ENCODE measurements at places on chromosomes 13 and 19.

DNA sequence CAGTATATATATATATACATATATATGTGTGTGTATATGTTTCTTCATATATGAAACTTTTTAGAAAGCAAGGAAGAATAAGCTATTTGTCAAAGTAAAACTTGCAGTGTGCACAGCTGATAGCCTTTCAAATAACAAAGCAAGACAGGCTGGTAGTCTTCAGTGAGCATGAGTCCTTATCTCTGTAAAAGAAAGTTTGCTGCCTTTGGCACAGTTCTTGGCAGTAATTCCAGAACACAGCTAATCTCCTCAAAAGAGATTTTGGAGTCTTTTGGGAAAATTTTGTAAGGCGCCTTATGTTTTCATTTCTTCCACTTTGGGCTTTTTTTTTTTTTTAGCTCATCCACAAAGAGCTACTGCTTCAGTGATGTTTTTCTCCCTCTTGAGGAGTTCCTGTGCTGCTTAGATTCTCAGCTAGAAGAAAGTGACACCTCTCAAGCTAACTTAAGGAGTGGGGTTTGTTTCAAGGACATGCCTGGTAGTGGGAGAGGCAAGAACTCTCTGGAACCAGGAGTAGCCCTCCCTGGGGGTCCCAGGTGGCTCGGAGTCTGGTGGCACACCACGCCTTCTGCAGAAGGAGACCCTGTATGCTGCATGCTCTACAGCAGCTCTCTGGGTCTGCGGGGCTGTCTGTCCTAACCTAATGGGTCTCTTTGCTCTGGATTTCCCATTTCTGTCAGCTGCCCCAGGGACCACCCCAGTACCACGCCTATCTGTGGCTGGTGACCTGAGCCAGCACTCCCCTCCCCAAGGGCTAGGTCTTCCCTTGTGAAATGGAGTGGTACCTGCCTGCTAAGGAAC, 58.8 kb downstream of the TNFRSF19 start:
- no peak for DNase-seq

DNA sequence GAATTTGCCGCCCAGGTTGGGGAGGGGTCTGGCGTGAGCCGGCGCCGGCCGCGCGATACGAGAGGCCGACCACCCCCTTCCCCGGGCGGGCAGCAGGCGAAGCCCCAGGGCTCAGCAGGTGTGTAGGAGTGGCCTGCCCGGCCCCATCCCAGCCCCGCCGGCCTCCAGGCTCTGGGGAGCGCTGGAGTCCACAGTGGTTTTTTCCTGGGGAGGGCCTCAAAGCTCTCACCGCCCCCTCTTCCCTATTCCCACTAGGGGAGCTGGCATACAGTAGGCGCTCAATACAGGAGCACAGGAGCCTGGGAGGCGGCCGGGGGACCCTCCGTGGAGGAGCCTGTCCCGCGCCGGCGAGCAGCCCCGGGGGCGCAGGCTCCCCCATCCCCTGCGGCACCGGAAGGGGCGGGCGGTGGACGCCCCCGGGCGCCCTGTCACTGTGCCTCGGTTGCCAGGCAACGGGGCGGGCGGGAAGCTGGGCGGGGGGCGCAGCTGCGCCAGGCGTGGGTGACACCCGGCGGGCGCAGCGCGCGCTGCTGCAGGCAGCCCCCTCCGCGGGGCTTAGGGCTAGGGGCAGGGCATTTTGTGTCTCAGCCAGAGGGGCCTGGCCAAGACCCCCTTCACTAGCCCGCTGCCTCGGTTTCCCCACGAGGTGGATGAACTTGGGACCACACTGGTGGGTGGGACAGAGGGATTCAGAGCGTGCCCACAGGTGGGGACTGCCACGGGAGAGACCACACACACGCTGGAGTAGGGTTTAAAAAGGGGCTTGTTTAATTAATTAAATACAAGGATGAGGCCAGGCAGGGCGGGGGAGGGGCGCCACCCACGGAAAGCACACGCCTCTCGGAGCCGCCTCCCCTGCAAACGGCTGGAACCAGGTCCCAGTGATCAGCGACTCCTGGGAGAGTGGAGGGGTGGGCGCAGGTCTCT, 3.6 kb upstream of the REXO1 start:
- DNase-seq: peak; percentile 67

- DNase-seq: no peak
Measured at GRCh38 chr13:29266756-29267733, 328.4 kb downstream of the SLC7A1 start.

- DNase-seq: no peak
Measured at GRCh38 chr19:44796701-44797115, 12.2 kb upstream of the BCAM start.

- no peak for DNase-seq
Measured at GRCh38 chr19:37583340-37583739, 11.3 kb downstream of the ZNF571 start.

DNA sequence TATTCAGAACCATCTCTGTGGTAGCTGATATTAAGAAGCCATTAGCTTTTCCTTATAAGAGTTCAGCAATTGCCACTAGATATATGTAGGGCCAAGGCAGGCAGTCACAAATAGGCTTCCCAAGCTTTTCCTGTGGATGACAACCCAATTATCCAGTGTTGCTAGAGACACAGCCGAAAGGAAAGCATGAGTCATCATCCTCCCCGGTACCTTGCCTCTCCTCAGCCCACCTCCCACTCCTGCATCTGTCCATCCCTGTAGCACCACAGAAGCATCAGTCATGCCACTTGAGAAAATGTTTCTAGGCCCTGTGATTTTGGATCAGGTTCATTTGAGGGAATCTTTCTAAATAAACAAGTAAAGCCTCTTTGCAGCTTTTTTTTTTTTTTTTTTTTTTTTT, 204.3 kb downstream of the DNAJC15 start:
- DNase-seq: no peak

- peak; percentile 9 for DNase-seq
Measured at GRCh38 chr19:30649934-30650614, 277.9 kb downstream of the ZNF536 start.

GRCh38 chr19:44050740-44051649, 841 bp upstream of the ZNF223 start:
- peak; percentile 20 for DNase-seq

DNA sequence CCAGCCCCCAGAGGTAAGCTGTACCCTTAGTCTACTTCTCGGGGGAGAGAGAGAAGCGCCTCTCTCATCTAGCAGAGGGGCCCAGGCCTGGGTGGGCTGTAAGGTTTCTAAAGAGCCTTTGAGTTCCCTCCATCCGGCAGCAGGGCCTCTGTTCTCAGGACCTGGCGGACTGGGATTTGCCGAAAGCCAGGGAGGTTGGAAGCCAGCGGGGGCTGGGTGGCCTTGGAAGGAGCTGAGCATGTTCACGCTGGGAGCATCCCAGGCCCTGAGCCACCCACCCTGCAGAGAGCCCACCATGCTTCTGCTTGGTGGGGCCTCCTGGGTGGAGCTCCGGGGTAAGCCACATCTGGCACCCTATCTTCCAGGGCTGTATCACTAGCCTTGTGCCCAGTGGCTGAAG, 7.8 kb downstream of the SLC7A10 start:
- DNase-seq: no peak

- DNase-seq: no peak
Measured at GRCh38 chr19:16293118-16294091, 31.2 kb upstream of the KLF2 start.

GRCh38 chr13:79477968-79478367, 3.0 kb upstream of the NDFIP2 start:
- DNase-seq: no peak

- no peak for DNase-seq
Measured at GRCh38 chr13:77740931-77741596, 43.6 kb downstream of the SLAIN1 start.

DNA sequence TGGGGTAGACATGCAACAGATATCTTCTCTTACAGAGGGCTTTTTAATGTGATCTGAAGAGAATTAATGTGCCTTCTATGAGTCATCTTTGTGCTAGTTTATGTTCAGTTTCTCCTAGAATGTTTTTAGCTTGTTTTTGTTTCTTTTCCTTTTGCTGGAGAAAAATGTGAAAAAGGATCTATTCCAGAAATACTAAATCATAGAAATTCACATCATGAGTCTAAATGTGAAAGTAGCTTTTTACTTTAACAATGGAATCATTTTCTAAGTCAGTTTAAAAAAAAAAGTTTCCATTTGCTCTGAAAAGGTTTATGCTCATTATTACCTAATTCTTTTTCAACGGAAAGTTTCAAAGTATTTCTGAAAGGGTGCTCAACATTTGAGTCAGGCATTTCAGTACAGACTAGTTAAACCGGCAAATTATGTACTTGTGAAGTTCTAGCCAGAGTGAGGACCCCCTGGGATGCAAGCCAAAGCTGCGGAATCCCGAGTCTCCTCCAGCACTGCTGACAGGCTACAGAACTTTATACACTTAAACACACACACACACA, 72.9 kb downstream of the SPATA13 start:
- no peak for DNase-seq

GRCh38 chr13:62014299-62014698, 598.6 kb upstream of the PCDH20 start:
- DNase-seq: no peak

- DNase-seq: no peak
Measured at GRCh38 chr19:2359992-2360685, at the start of gene TMPRSS9. TSS of gene TMPRSS9 (plus strand) at chr19:2360265. CDS start at chr19:2389786, 29,521 bp downstream.

DNA sequence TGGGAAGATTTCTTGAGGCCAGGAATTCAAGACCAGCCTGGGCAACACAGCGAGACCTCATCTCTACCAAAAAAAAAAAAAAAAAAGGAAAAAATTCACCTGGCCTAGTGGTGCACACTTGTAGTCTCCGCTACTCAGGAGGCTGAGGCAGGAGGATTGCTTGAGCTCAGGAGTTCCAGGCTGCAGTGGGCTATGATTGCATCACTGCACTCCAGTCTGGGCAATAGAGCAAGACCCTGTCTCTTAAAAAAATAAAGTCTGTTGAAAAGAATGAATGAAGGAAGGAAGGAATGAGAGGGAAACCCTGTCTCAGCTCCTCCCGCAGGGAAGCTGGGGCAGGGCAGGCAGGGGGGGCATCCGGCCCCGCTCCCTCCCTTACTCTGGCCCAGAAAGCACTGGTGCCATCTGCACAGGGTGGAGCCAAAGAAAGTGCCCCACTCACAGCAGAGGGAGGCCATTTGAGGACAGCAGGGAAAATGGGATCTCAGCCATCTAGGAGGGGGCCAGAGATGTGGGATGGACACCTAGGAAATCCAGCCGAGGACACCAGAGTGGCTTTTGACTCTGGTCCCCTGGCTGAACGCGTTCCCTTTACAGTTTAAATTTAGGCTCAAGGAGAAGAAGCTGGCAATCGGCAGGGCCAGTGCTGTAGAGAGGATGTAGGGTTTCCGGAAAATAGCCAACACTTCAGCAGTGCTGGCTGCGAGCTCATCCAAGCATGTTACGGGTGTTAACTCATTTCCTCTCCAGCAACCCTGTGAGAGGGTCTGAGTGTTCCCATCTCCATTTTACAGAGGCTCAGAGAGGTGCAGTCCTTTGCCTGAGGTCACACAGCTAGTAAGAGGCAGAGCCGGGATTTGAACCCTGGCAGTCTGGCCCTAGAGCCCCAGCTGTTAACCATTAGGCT, 3.6 kb upstream of the HPN start:
- no peak for DNase-seq

DNA sequence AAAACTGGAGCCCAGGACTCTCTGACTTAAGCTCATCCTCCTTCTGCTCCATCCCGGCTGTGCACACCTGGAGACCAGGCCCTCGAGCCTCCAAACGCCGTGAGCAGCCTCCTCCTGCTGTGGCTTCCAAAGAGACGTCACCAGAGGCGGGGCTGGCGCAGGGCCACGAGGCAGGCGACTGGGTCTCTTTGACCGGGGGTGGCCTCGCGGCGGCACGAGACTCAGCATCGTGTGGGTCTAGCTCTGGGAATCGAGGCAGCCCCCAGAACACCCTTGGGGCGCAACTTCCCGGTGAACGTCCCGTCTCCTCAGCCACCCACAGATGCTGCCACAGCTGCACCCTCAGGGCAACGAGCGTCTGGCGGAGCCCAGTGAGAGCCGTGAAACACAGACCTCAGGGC, 22.8 kb downstream of the RASA3 start:
- no peak for DNase-seq

GRCh38 chr13:108597943-108598342, 31.5 kb upstream of the MYO16 start:
- no peak for DNase-seq

DNA sequence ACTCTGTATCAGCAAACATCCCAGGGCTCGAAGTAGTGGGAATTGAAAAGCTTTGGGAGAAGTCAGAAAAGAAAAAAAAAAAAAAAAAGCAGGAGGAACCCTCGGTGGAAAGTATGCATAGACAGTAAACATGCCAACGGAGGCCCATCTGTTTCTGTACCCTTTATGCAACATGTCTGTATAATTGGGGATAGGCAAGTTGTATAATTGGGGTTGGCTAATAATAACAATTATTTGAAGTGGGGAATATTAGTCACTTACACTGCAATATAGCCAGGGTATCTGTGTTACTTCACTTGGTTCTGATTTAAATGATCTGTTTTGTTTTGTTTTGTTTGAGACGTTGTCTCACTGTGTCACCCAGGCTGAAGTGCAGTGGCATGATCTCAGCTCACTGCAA, 12.1 kb upstream of the IGFL4 start:
- DNase-seq: no peak

DNA sequence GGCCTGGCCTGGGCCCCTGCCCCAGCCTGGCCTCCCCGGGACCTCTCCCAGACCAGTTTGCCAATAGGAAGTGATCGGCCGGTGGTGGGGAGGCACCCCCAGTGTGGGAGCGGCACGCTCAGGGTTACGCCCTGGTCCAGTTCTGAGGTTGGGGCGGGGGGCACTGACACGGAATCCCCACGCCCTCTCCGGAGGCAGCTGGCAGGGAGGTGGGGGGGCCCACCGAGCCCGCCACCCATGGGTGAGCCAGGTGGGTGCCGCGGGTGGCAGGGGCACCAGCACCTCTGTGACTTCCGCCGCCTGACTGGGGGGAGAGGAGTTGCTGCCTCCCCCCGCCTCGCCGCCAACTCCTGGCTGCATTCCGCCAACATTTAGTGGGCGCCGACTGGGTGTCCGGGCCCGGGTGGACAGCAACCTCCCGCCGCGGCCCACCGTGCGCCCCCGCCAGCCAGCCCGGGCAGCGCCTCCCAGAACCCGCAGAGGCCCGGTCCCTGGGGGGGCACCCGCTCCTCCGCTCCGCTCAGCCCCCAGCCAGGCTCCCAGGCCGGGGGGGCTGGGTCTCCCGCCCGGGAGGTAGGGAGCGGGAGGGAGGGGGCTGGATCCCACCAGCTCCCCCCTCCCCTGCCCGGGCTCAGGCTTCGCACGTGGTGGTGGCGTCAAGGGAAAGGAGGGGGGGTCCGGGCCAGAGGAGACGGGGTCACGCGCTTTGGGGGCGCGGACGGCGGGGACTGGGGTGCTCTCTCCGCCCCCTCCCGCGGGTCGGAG, 2.0 kb downstream of the ZBTB7A start:
- peak; percentile 55 for DNase-seq

GRCh38 chr19:41638641-41639081, 11.8 kb upstream of the CEACAM4 start:
- DNase-seq: no peak

- no peak for DNase-seq
Measured at GRCh38 chr19:35565016-35565856, 1.8 kb upstream of the ATP4A start.

DNA sequence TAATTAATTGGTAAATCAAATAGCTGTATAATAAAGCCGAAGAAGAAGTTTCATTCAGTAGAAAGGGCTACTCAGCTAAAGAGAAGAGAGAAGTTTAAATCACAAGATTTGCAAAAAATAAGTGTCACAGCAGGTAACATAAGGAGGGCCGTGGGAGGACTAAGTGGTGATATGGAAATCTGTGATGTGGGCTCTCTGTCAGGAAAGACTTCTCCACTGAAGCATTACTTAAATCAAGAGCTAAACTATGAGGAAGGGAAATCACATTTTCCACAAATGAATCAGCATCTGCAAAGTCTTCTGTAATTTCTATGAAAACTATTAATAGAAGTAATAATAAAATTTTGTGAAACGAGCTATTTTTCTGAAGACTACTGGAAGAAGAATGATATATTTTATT, 153.8 kb downstream of the PCDH9 start:
- DNase-seq: no peak

- no peak for DNase-seq
Measured at GRCh38 chr13:91303031-91303430, 44.5 kb upstream of the MIR17HG start.

Measured in CD4-positive, alpha-beta T cell treated with Interleukin-4 for 1 hour (primary cell).